Ammon's horn (tissue), 1 donor: ENCODE measurements at places on chromosomes 1 and 21.

- DNase-seq, result no peak
Observed at GRCh38 chr1:204615881-204616280, 69.7 kb downstream of the LRRN2 start.

- DNase-seq, result no peak
Observed at GRCh38 chr1:228009116-228009827, 2.5 kb downstream of the WNT3A start.

GRCh38 chr1:37958690-37959089 lies 11.8 kb upstream of the INPP5B start:
- no peak for DNase-seq

- peak; percentile 33 for DNase-seq
Observed at GRCh38 chr1:220879509-220880361, 492 bp downstream of the HLX start.

DNA sequence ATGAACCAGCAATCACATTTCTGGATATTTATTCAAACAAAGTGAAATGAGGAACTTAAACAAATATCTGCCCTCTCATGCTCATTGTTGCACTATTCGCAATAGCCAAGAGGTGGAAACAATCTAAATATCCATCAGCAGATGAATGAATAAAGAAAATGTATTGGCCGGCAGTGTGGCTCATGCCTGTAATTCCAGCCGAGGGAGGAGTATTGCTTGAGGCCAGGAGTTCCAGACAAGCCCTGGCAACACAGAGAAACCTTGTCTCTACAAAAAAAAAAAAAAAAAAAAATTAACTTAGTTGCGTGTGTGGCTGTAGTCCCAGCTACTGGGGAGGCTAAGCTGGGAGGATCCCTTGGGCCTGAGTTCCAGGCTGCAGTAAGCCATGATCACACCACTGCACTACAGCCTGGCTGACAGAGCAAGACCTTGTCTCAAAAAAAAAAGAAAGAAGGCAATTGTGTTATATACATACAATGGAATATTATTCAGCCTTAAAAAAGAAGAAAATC lies 191.4 kb downstream of the AKT3 start:
- DNase-seq, result no peak

GRCh38 chr1:2989185-2989584 lies 32.1 kb upstream of the ACTRT2 start:
- no peak for DNase-seq

GRCh38 chr1:157270705-157271274 lies 132.6 kb upstream of the ETV3 start:
- DNase-seq, result no peak

- no peak for DNase-seq
Observed at GRCh38 chr21:27076025-27076424, 109.1 kb upstream of the ADAMTS5 start.

DNA sequence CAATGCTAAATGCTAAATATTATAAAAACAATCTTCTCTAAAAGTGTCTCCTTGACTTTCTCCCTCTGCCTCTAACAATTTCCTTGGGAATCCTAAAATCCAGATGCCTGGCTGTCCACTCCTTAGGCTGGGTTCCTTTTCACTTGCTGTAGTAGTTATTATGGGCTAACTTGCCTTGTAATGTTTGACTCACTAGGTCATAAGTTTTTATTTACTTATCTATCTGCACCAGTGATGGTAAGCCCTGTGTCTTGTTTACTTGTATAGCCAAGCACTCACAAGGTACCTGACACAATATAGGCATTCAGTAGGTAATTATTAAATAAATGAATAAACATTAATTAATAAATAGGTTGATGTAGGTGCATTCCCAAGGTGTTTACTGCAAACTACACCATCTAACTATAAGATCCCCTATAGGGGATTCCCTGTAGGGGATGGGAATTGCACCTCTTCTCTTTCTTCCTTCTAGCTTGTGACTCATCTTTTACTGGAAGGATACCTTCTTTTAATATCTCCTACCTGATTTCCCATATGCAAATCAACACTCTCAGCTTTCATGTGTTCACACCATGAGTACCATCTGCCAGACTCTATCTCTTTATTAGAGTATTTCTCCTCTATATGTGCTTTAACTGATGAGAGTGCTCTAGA lies 14.7 kb upstream of the CHIA start:
- no peak for DNase-seq

- DNase-seq, result no peak
Observed at GRCh38 chr1:160657250-160657781, 10.5 kb upstream of the SLAMF1 start.

- DNase-seq, result no peak
Observed at GRCh38 chr1:96772972-96773371, 51.4 kb downstream of the PTBP2 start.

DNA sequence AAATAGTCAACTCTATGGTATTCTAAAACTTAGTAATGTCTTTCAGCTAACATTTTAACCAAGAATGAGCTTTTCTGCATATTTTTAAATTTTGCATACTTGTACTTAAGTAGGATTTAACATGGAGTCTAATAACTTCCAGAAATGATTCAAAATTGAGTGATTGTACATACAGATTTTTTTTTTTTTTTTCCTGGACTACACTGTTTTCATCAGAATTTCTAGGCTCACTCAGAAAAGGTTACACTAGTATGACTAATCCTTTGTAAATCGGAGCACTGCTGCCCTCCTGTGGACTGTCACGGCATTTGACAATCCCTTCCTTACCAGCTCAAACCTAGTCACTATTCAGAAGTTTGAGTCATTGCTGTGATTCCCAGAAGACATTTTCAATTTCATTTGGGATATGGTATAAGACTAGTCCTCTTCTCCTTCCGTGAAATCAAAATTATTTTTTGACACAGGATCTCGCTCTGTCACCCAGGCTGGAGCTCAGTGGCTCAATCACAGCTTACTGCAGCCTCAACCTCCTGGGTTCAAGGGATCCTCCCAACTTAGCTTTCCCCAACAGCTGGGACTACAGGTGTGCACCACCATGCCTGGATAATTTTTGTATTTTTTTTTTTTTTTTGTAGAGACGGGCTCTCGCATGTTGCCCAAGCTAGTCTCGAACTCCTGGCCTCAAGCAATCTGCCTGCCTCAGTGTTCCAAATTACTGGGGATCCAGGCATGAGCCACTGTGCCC lies 45.5 kb downstream of the CD46 start:
- DNase-seq, result peak; percentile 89

GRCh38 chr1:8155528-8156186 lies 129.5 kb upstream of the ERRFI1 start:
- DNase-seq, result no peak

DNA sequence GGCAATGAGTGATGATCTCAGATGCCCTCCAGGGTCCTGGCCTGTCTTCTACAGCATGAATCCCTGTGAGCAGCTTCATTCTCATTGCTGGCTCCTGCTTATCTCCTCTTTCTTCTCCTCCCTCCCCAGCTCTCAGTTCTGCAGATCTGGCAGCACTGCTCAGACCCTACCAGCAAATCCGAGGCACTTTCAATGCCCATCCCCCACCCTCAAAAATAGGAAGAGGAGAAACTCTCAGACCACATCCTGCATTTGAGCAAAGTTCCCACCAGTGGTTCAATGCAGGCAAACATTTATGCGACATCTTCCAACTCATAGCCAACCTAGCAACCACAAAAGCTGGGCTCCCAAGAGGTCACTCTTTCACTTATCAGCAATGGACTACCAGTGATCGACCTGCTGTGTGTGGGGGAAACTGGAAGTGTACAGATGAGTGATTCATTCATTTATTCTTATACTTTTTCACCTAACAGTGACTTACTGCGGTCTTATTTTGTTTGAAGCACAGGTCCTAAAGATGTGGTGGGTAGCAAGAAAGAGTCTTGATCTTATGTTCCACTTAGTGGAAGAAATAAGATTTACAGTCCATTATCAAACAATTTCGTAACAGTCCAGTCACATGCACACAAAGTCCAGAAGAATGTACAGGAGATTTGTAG lies 5.8 kb upstream of the CHI3L2 start:
- peak; percentile 27 for DNase-seq

DNA sequence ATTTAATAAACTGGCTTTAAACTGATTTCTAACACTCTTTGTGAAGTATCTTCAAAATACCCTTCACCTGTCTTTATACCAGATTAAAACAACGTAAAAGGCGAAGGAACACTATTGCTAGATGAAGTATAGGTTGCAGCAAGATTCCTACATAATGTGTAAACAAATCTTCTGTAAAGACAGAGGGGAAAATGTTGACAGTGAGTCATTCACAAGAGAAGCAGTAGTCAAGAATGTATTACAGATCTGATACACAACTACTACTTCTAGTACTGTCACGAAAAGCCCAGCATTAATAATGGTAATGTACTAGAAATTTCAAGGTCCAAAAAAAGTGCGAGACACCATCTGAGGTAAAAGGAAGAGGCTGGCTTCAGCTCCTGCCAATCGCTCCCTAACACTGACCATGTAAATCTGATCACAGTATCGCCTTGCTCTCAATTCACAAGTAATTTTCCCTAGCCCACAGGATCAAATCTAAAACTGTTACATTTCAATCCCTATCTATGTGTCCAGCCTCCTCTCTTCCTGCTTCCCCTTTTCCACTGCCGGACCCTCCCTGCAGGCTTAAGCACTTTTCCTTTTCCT lies 290.4 kb downstream of the AKT3 start:
- no peak for DNase-seq

GRCh38 chr1:204830747-204831146 lies 39.9 kb upstream of the NFASC start:
- DNase-seq, result peak; percentile 44

GRCh38 chr1:152986578-152986977 lies 2.7 kb downstream of the SPRR1A start:
- DNase-seq, result no peak

GRCh38 chr1:240474133-240474614 lies 137.8 kb downstream of the GREM2 start:
- DNase-seq, result no peak

- DNase-seq, result no peak
Observed at GRCh38 chr21:31873275-31873695, 465 bp downstream of the HUNK start.

DNA sequence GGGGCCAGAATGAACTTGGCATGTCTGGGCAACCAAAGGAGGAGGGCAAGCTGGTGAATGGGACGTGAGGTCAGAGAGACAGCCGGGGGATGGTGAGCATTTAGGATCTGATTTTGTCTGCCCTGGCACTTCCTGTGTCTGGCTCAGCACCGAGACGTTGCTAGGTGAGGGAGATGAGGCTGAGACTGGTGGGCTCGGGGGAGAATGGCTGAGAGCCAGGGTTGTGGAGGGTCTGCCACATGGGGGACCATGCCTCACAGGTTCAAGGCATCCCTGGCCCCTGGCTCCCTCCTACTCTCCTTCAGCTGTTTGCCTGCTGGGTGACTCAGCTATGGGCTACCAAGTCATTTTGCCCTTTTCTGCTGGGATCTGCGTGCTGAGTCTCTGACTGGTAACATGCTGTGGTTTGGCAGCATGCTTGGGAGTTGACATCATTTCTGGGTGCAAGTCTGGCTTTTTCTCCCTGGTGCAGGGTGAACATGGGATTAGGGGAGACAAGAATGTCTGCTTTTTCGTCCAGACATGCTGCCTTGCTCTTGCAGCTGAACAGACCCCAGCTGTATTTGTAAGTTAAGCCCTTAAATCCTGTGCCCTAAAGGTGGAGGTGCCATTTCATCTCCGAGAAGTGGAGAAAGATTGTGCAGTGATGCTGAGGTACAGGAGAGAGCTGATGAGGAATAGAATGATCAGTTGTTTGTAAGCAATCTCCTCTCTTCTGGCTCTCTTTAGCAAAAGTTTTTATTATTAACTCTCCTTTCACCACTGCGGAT lies 17.6 kb downstream of the GALNT2 start:
- peak; percentile 68 for DNase-seq

DNA sequence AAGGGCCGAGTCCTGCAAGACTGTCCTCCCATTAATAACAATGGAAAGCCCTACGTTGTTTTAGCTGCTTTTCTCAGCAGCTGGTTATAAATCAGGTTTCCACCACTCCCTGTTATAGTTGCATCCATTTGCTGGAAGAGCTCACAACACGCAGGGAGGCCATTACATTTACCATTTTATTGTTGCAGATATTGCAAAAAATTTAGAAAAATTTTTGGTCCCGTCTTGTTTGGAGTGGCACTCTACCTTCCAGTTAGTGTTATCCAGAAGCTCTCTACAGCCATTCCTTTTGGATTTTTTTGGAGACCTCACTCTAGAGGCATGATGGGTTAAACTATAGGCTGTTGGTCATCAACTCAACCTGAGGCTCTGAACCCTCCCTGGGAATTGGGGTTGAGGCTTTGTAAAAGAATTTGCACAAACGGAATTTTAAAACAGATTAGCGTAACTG lies 1532.1 kb upstream of the TPTE start:
- no peak for DNase-seq

- peak; percentile 58 for DNase-seq
Observed at GRCh38 chr1:90114521-90115141, 119.7 kb downstream of the ZNF326 start.

- DNase-seq, result no peak
Observed at GRCh38 chr1:226692051-226692792, 46.9 kb downstream of the ITPKB start.

GRCh38 chr1:4509206-4509605 lies 145.2 kb upstream of the AJAP1 start:
- DNase-seq, result no peak

DNA sequence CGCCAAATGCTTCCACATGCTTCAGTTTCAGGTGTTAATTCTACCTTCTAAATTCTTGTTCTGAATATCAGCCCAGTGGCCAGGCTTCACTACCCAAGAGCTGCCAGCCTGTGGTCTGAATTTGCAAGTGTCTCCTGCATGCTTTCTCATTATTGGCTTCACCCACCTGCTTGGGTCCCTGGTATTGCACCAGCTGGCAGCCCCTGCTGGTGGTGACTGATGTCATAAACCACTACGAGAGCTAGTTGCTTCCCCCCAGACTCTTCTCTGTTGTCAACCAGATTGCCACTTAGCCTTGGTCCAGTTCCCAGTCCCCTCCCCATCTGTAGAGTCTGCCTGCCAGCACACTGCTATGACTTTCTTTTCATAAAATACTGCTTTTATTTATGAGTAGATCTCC lies 197.7 kb upstream of the DUSP10 start:
- DNase-seq, result peak; percentile 22

GRCh38 chr1:62467092-62467491 lies 30.2 kb downstream of the USP1 start:
- DNase-seq, result no peak

GRCh38 chr21:44947930-44948331 lies 8.1 kb downstream of the SLX9 start:
- no peak for DNase-seq

- no peak for DNase-seq
Observed at GRCh38 chr1:152501704-152502103, 8.9 kb upstream of the LCE5A start.

GRCh38 chr1:207868774-207869721 lies 41.9 kb downstream of the CD34 start:
- DNase-seq, result peak; percentile 77

- DNase-seq, result no peak
Observed at GRCh38 chr1:151568626-151569088, 28.5 kb downstream of the TUFT1 start.

GRCh38 chr1:153202006-153202405 lies 1.2 kb upstream of the LELP1 start:
- no peak for DNase-seq
